ENCODE measurements at places on chromosomes 2 and 18.

- DNase-seq = no peak
These were observed 254.1 kb downstream of the HDAC4 start for GRCh38 chr2:239146741-239147181.

- DNase-seq = no peak
These were observed 8.2 kb upstream of the KCTD1 start for GRCh38 chr18:26556573-26556972.

DNA sequence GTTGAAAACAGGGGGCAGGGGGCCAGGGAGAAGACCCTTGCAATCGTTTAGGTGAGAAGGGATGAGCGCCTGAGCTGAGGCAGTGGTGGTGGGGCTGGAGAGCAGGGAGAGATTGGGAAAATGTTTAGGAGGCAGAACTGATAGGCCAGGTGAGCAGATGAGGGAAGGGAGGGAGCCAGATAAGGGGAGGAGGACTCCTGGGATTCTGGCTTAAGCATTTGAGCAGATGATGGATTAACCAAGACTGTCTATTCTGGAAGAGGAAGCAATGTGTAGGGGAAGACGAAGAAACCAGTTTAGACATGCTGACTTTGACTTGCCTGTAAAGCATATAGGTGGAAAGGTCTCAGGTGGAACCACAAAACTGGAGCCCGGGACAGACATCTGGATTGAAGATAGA, 49.9 kb upstream of the ASPRV1 start:
- DNase-seq = no peak

- DNase-seq = no peak
These were observed 432.2 kb upstream of the TRIB2 start for GRCh38 chr2:12284487-12284886.

- DNase-seq = no peak
These were observed 480.0 kb upstream of the HS6ST1 start for GRCh38 chr2:128798502-128799283.

DNA sequence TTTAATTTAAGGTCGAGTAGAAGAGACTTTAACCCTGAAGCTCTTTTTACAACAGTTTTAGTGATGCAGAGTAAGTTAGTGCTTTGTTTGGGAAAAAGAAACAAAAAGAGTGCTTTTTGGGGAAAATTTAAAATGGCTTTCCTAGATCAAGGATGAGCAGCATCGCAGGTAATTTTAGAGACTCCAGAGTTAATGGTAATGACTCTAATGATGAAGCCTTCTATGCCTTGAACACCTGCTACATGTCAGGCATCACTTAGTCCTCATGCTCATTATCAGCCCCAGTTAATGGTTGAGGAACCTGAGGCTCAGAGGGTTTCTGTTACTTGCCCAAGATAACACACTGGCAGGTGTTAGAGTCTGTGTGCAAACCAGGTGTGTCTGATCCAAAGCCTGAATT, 167.8 kb downstream of the ACOXL start:
- DNase-seq = no peak

GRCh38 chr2:178188466-178188865, 5.8 kb upstream of the OSBPL6 start:
- DNase-seq = no peak
